ENCODE measurements at places on chromosomes 7 and 10.

- DNase-seq: no peak
Measured at GRCh38 chr10:131706476-131706875, 194.3 kb upstream of the PPP2R2D start.

- peak; percentile 21 for DNase-seq
Measured at GRCh38 chr7:83782628-83783027, 133.7 kb upstream of the SEMA3E start.

DNA sequence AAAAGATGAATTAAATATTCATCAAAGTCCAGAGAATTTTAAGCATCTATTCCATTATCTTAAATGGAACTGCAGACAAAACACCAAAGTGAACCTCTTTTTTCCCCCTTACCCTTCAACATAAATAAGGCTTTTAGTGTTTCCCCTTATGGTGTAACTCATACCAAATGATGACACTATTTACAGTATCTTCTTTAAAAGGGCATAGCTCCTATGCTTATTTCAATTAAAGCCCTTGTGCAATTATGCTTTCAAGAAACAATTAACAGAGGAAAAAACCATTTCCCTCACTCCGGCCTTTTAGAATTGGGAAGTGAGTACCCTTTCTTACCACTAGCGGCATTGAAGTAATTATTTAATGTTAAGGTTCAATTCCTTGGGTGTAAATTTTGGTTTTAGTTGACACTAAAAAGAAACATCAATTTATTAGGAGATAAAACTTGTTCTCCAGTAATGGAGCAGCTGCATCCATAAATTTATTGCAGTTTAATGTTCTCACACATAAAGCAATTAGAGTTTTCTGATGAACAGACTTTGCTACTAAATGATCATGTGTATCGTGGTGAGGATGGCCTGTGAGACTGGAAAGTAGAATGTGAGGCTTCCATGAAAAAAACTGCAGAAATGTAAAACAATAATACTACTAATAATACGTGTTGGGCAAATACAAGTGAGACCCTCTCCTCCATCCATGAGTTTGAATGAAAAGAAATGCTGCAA, 661.3 kb downstream of the PARD3 start:
- no peak for DNase-seq

GRCh38 chr10:86585037-86585929, 63.7 kb upstream of the WAPL start:
- DNase-seq: peak; percentile 7

- peak; percentile 37 for DNase-seq
Measured at GRCh38 chr7:21011153-21011552, 224.5 kb upstream of the SP8 start.

DNA sequence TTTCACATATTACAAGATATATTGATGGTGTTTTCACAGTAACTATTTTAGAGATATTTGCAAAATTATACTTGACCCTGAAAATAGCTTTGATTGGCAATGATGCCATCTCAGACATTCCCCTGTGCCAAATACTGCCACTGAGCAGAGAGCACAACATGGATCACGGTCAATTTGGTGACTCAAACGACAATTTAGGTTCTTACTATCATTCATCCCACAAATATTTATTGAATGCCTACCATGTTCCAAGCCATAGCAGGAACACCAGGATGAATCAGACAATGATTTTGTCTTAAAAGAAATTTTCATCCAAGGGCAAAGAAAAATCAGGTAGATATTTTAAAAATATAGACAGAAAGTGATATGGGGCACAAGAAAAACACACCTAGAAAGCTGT, 153.2 kb upstream of the ADO start:
- DNase-seq: no peak

GRCh38 chr7:49400891-49401550, 372.4 kb upstream of the VWC2 start:
- peak; percentile 28 for DNase-seq

- no peak for DNase-seq
Measured at GRCh38 chr7:4162884-4163564, 519.1 kb upstream of the FOXK1 start.

DNA sequence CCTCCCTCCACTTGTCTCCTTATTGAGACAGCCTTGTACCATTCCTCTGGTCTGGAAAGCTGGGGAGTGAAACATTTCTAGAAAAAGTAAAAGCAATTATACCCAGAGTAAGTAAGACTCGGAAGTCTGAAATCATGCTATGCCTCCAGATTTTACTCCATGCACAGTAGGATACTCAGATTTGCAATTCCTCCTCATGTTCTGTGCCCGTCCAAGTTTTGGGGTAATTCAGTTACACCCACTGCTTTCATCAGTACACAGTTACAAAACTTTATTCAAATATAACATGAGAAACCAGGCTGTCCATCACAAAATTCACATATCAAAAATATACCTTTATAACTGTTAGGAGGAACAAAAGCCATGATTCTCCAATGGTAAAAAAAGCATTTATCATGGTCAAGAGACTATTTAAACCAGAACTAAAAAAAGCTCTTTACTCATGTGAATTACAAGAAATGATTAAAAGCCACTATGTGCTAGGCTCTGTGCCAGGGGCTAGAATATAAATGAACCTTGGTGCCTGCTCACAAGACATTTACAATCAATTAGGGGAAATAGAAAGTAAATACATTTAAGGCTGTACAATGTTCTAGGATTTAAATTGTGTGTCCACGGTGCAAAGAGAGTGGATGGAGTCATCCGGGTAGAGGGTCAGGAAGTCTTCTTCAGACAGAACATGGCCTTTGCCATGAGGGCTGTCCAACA, 320.2 kb downstream of the ELMO1 start:
- no peak for DNase-seq

GRCh38 chr7:73721377-73721817, 1.9 kb upstream of the STX1A start:
- no peak for DNase-seq

- DNase-seq: no peak
Measured at GRCh38 chr10:118805146-118805545, 50.4 kb upstream of the CACUL1 start.

GRCh38 chr10:103597003-103597402, 103.5 kb downstream of the NEURL1 start:
- DNase-seq: no peak

DNA sequence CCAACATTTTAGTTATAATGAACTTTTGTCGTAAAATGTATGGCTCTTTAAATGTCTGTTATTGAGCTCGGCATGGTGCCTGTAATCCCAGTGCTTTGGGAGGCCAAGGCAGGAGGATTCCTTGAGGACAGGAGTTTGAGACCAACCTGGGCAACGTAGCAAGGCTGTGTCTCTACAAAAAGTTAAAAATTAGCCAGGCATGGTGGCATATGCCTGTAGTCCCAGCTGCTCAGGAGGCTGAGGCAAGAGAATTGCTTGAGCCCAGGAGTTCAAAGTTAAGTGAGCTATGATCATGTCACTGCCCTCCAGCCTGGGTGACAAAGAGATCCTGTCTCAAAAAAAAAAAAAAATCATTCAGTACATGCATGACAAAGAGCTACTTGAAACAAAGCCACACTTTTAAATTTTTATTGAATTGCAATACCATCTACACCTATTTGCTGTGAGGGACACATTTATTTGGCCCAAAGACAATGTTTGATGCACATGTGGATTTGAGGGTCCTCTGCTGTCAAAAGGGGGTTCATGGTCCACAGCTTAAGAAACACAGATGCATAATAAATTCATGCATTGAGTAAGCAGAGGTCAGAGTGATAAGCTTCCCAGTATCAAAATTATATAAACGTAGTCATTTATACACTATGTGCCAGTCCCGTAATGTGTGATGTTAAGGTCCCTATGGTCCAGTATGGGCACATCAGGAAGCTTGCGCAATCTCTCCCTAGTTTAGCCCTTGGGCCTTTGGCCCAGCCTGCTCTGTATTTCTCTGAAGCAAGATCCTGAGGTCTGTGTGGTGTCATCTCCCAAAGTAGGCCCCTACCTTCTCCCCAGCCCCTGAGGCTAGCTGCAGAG, 4.4 kb upstream of the MALSU1 start:
- no peak for DNase-seq

- DNase-seq: no peak
Measured at GRCh38 chr7:103771294-103771693, 218.2 kb downstream of the RELN start.

DNA sequence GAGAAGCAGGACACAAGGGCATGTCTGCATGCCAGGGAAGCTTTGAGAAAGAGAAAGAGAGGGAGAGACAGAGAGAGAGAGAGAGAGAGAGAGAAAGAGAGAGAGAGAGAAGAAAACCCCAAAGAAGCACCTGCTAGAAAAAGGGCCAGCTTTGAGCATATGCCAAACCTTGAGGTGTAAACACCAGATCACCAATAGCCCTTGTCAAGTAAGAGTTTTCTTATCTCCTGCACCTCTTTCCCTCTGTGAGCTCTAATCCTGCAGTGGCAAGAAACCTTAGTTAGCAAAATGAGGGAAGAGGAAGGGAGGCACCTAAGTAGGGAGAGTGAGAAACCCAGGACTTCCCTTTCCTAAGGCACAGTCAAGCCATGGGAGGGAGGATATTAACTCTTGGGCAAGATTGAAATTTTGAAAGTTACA, 11.3 kb upstream of the TRDMT1 start:
- DNase-seq: no peak

- no peak for DNase-seq
Measured at GRCh38 chr10:71476228-71477011, 79.7 kb downstream of the CDH23 start.

GRCh38 chr7:16655394-16655793, 9.4 kb downstream of the BZW2 start:
- DNase-seq: no peak

GRCh38 chr7:66143876-66144332, 29.3 kb downstream of the CRCP start:
- no peak for DNase-seq

DNA sequence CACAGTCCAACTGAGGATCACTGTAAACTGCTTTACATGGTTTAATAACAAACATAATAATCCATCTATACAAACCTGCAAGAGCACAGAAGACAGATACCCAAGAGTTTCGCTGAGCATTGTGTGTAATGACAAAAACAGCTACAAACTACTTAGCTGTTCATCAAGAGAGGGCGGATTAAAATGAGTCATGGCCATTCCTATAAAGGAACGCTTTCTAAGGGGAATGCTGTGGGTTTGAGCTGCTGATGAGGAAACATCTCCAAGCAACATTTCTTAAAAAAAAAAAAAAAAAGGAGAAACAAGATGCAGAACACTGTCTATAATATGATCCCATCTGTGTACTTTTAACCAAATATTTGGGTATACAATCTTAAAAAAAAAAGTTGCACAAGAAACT, 33.8 kb downstream of the VOPP1 start:
- DNase-seq: peak; percentile 67

GRCh38 chr10:30047924-30048531, 11.4 kb downstream of the JCAD start:
- DNase-seq: no peak

- DNase-seq: no peak
Measured at GRCh38 chr7:108307595-108307994, 148.6 kb downstream of the NRCAM start.

Data from kidney epithelial cell (primary cell).